ENCODE measurements at places on chromosomes 1 and 21.

DNA sequence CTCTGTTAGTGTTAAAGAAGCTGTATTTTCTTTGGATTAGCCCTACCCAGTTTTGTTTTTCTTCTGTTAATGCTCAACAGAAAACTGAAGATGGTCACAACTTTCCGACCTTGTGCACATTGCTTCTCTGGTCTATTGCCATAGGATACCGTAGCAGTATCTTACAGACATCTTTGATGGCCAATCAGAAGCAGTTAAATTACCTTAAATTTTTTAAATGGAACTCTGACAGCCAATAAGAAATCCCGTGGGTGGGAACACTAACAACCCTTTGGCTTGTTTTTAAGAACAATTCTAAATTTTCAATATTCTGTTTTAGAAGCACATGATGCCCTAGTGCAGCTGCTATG is 17.2 kb downstream of the NFYC start:
- DNase-seq: no peak

- no peak for DNase-seq
Observed at GRCh38 chr1:219188331-219188803, 14.7 kb downstream of the LYPLAL1 start.

- no peak for DNase-seq
Observed at GRCh38 chr1:192627901-192628300, 8.0 kb upstream of the RGS13 start.

DNA sequence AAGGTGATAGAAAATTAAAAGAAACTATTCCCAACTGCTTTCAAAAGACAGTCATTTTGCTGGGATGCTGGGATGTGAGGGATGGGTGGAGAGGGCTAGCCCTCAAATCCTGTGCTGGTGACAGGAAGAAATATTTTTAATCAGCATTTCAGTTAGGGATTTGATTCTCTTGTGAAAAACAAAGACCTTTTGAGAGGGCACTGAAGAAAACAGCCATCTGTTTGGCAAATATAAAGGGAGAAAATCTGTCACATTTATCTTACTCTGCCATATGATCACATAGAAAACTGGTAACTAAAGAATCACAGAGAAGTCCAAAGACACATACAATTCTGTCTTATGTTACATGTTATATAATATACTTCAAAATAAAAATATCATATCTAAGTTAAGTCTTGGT is 12.3 kb downstream of the STXBP3 start:
- DNase-seq: no peak

GRCh38 chr1:236261033-236261432 is 20.7 kb downstream of the ERO1B start:
- DNase-seq: no peak

DNA sequence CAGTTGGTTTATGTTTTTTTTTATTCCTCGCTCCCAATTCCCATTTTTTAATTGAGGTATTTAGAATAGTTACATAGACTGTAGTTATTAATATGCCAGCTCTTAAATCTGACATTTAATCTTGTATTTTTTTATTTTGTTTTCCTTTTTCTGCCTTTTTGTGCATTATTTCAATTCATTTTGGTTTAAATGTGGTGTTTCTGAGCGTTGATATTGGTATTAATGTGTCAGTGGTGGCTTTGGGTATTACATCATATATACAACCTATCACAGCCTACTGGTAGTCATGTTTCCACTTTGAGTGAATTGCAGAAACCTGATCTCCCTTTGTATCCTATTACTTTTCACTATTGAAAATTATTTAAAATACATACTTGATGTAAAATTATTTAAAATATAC is 1027.3 kb downstream of the KCNT2 start:
- no peak for DNase-seq

GRCh38 chr1:67688526-67689219 is 3.7 kb downstream of the GADD45A start:
- DNase-seq: no peak

DNA sequence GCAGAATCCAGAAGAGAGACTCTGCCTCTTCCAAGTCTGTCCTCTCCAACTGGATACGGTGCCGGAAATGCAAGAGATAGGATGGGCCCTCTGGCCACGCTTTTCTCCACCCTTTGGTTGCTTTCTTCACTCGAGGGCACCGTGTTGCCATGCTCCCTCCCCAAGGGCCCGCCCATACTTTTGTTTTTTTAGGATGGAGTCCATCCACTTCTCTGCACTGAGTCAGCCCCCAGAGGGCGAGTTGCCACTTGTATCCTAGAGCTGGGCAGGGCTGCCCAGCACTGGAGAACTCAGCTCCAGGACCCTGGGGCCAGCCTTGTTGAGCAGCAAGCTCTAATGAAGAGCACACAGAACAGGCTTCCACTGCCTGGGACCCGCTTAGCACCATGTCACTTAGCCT is 25.5 kb downstream of the IFNGR2 start:
- no peak for DNase-seq

DNA sequence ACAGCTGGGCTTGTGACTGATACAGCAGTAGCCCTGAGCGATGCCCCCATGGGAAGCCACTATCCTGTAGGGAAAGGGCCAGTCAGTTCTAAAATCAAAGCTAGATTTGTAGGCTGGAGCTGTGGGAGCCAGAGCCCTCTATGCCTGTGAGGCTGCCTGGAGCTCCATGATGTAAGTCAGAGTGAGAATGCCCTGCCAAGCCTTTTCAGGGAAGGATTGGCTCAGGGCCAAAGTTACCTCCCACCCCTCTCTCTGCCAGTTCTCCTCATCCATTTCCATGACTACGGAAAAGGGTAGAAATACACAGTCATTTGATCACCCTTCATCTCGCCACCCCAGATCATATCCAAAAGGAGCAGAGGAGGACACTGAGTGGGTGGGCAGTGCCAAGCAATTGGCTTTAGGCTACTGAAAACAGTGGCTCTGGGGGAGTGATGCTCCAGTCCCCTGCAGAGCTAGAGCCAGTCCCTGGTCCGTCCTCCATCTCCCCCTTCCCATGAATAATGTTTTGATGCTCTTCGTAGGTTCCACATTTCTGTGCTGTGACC is 59.5 kb upstream of the KCNA3 start:
- no peak for DNase-seq

DNA sequence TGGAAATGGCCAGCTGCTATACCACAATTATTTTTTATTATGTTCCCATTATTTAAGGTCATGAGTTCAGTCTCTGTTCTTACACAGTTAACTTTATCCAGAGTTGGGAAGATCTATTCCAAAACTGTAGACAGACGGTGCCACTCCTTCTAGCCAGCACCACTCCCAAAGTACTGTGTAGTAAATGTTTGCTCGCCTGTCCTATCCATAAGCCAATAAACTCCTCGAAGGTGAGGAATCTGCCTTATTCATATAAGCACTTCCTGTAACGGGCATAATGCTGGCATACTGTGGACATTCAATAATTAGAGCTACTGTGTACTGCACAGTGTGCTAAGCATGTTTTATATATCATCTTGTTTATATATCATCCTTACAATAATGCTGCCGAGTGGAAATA is 26.1 kb upstream of the STMN1 start:
- no peak for DNase-seq

DNA sequence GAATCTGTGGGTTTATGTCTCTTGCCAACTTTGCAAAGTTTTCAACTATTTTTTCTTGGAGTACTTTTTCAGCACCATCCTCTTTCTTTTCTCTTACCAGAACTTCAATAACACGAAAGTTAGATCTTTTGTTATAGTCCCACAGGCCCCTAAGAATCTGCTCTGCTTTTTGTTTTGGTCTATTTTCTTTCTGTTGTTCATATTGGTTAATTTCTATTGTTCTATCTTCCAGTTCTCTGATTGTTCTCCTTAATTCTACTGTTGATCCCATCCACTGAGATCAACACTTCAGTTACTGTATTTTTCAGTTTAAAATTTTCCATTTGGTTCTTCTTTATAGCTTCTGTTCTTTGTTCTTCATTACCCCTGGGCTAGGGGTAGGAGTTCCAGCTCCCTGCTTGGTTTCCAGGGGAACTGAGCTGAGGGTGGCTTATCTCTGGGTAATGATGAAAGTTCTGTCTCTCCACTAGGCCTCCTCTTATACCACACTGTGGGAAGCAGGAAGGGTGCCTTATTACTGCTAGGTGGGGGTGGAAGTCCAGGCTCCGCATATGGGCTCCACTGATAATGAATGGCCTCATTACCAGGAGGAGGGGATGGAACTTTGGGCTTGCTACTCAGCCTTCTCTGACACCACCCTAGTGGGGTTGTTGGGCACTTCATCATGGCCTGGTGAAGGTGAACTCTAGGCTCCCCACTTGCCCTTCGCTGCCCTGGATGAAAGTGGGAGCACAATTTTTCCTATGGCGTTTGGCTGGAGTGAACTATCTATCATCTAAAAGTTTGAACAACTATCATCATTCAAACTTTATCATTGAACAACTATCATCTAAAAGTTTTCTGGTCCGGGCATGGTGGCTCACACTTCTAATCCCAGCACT is 39.3 kb downstream of the NAV1 start:
- no peak for DNase-seq

GRCh38 chr1:72431810-72432209 is 149.5 kb upstream of the NEGR1 start:
- no peak for DNase-seq

DNA sequence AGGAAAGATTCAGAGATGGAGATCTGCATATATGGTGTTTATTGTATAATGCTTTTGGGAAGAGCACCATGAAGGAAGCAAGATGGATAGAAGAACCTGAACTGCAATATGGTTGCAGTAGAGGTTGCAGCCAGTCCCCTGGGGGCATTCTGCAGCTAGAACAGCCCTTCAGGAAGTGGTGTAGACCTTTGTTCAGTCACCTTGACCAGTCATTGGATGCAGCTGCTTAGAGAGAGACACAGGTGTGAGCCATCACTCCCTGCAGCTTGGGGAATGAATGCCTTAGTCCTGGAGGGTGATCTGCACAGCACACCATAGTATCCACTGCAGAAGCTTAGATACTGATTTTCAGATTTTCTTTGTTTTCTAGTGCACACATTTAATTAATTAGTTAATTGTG is 42.3 kb downstream of the NEK7 start:
- no peak for DNase-seq

DNA sequence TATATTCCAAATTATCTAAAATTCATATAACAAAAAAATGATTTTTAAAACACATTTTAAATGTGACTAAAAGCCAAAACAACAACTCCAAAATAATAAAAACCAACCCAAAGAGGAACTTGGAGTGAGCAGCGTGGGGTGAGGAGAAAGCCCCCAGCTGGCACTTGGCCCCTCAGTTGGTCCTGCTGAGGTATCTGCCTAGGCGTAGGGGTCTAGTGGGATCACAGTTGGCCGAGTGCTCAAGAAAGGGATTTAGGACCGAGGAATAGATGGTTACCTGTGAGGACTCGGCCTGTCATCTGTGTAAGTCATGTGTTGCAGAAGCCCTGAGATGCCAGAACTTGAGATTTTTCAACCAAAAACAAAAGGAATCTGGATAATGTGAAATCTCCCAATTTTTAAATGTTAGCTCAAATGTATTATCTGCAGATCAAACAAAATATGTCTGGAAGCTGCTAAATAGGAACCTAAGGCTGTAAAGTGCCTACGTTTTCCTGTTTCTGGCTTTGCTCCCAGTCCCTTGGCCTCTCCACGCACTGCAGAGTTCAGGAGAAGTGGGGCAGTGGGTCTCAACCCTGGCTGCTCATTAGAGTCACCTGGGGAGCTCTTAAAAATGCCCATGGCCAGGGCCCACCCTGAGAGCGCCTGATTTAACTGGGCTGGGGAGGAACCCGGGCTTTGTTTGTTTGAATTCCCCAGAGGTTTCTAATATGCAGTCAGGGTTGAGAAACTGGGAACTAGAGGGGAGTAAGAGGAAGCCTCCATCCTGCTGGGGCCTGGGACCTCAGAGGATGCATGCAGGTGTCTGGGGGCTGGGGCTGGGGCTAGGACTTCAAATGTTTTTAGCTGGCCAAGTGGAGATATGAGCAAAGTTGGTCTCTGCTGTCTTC is 38.5 kb upstream of the LDLRAP1 start:
- no peak for DNase-seq

GRCh38 chr1:185073725-185074124 is 28.4 kb downstream of the RNF2 start:
- DNase-seq: no peak

- peak; percentile 5 for DNase-seq
Observed at GRCh38 chr1:172895050-172895460, 155.7 kb downstream of the TNFSF18 start.

- DNase-seq: no peak
Observed at GRCh38 chr1:227357171-227357926, 39.1 kb upstream of the CDC42BPA start.

GRCh38 chr1:25669781-25670567 is 53.4 kb downstream of the MAN1C1 start:
- no peak for DNase-seq

- DNase-seq: no peak
Observed at GRCh38 chr1:240474133-240474614, 137.8 kb downstream of the GREM2 start.

DNA sequence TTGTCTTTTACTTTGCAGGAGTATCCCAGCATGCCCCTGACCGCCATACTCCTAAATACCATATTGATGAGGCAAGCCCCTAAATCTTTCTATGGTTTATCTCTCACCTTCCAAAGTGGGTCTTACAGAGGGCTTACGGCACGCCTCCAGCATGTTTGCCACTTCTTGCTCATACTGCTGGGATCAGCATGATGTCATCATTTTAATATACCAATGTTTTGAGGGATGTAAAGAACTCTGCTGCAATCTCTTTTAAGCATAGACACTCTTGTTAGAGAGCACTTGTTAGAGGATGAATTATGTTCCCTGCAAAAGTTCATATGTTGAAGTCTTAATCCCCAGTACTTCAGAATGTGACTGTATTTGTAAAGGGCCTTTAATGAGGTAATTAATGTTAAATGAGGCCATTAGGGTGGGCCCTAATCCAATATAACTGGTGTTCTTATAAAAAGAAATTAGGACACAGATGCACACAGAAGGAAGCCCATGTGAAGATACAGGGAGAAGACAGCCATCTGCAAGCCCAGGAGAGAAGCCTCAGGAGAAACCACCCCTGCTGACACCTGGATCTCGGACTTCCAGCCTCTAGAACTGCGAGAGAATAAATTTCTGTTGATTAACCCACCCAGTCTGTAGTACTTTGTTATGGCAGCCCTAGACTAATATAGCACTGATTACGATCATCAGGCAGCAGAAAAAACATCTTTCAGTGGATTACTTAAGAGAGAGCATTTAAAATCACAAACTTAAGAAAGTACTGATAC is 16.4 kb upstream of the ABCB10 start:
- no peak for DNase-seq

- no peak for DNase-seq
Observed at GRCh38 chr1:210246447-210246846, 13.9 kb downstream of the SERTAD4 start.

Data from stimulated activated CD8-positive, alpha-beta memory T cell treated with anti-CD3 and anti-CD28 coated beads, Interleukin-4, amount 100 ng/mL, for 1 hour (primary cell).